ENCODE measurements at places on chromosomes 13 and 19.

- no peak for DNase-seq
Measured at GRCh38 chr19:11284515-11284914, 11.4 kb upstream of the TSPAN16 start.

DNA sequence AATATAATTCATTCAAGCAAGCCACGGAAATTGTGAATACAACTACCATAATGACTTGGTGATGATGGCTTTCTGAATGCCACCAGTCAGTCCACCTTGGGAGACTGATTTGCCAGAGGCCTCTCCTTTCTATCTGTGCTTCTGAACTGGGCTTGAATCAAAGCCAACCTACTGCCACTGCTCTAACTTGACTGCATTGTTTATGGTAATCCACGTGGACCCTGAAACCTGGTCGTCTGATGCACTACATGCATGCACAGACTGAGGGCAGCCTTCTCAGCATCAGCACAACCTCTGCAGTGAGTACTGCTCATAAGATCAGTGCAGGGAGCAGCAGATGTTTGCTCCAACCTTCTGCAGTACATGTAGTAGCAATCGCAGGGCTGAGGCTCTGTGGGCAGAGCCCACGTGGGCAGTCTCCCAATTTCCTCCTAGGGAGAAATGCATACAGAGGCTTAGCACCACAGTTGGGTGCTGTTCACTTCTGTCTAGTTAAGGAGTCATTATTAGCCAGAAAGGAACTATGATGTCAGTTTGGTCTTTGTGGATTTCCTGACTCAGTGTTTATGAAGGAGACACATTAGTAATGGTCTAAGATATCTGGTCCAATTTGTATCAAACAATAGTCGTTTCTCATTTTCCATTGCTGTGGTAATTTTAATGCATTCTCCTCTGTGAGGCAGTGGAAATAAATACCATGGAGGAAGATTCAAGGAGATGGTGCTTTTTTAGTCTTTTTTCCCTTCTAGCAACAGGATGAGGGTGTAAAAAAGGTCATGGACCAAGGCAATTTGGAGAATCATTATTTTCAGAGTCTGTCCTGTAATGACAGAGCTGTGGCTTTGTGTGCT is 82.5 kb downstream of the AKAP11 start:
- no peak for DNase-seq

- no peak for DNase-seq
Measured at GRCh38 chr13:46587807-46588418, 34.9 kb downstream of the LRCH1 start.

GRCh38 chr13:43080199-43080598 is 56.8 kb downstream of the DNAJC15 start:
- DNase-seq, result no peak

DNA sequence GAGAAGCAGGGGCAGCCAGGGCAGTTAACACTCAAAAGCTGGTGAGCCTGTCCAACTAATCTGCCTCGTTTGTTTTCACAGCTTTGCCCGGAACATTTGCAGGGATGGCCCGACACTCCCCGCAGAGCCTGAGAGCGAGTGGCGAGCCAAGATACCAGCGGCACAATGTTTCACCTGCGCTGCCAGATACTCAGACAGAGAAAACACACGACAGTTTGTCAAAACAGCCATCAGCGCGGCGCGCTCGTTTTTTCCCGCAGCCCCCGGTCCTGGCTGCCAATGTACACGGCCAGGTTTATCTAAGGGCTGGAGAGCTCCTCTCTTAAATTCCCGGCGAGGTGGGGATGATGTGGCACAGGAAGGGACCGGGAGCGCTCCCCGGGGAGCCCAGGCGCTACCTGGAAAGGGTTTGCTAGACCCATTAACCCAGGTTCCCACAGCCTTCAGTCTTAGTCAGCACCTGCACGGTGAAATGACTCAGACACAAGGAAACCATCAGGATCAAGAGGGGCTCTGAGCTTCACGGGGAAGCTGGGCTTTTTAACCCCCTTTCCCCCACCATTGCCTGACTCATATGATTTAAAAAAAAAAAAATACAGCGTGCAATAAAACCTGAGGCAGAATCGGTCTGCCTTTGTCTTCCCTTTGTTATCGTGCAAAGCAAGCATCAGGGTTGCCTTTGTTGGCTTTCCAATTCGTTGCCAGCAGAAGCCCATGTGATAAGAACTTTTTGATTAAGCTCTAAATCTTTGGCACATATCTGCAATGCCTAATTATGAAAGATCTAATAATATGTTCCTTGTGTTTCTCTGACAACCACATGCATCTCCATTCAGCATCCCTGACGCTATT is 186.2 kb downstream of the EFNB2 start:
- no peak for DNase-seq

GRCh38 chr13:38210928-38211596 is 138.6 kb upstream of the UFM1 start:
- DNase-seq, result no peak

GRCh38 chr13:110232756-110233155 is 74.2 kb downstream of the COL4A1 start:
- DNase-seq, result no peak

DNA sequence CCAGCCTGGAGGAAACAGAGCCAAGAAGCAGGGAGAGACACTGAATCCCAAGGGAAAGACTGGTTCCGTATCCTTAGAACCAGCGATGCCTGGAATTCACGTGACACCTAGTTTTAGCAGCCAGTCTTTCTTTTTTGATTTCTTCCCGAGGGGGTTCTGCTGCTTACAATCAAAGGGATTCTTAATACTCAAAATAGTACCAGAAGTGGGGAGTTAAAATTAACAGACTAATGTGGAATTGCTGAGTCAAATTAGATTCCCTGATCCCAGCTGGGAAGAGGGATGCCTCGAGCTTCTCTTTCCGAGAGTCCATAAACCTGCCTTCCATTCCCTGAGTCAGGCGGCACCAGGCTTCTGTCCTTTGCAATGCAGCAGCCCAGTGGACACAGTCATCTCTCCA is 4.8 kb upstream of the MATK start:
- no peak for DNase-seq

GRCh38 chr19:7877249-7877836 is 3.2 kb upstream of the PRR36 start:
- DNase-seq, result no peak

GRCh38 chr13:68714292-68714691 is 1393.3 kb upstream of the ATXN8OS start:
- DNase-seq, result no peak

DNA sequence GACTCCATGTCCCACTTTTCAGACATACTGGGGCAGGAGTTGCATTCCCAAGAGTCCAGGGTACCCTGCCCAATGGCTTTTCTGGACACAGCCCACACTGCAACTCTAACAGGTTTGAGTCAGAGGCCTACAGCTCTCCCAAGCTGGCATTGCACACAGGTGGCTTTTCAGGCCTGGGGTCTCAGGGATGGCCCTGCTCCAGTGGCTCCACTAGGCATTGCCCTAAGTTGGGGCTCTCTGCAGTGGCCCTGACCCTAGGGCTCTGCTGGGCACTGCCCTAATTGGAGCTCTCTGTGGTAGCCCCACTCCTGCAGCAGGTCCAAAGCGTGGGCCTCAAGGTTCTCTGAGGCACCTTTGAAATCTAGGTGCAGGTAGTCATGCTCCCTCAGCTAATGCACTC is 408.8 kb downstream of the SUCLA2 start:
- DNase-seq, result no peak

- DNase-seq, result no peak
Measured at GRCh38 chr13:96806746-96807145, 187.5 kb downstream of the OXGR1 start.
